ENCODE measurements at places on chromosomes 13 and 19.

DNA sequence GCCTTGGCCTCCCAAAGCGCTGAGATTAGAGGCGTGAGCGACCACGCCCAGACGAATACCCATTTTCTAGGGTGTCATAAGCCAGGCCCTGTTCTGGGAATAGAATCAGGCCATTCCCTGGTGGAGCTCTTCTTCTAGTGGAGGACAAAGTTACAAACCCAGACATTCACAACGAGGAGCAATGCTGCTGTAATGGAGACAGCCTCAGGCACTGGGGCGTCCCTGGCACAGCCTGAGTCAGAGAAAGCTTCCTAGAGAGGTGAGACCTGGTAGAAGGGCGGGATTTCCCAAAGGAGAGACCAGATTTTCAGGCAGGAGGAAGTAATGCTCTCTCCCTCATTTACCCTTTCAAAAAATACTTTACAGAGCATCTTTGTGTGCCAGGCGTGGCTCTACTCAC is 12.7 kb downstream of the PRKCG start:
- no peak for DNase-seq

DNA sequence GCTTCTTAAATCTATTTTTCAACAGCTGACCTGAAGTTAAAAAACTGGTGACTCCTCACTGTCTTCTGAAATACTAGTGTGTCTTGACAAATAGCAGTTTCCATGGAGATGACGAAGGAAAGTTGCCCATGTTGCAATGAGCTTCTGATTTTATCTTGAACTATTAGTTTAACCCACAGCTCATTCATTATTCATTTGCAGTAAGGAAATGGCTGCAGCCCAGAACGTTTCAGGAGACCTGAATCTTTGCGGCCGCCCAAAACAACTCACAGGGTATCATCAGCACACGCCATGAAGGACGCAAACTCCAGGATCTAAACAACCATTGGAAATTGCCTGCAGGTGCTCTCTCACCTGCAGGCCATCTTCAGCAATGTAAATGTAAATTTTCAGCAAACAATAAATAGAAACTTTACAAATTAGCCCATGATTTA is 142.5 kb downstream of the DCLK1 start:
- no peak for DNase-seq

DNA sequence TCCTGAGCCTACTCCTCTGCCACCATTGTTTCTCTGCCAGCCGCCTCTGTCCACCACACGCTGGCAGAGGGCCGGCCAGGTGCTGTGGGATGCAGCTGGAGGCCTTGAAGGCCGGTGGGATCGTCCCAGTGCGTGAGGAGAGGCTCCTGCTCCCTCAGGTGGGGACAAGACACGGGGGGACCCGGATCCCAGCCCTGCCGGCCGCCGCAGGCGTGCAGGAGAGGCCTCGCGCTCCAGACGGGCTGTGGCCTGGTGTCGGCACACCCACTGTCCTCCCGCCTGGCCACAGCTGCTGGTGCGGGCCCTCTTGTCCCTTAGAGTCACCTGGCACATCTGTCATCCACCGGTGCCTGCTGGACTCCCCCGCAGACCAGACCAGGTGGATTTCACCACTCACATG is 18.1 kb upstream of the GNA15 start:
- DNase-seq, result no peak

GRCh38 chr13:23790577-23791170 is 98.5 kb downstream of the MIPEP start:
- DNase-seq, result no peak

GRCh38 chr19:11208561-11209471 is 11.5 kb upstream of the KANK2 start:
- DNase-seq, result no peak

DNA sequence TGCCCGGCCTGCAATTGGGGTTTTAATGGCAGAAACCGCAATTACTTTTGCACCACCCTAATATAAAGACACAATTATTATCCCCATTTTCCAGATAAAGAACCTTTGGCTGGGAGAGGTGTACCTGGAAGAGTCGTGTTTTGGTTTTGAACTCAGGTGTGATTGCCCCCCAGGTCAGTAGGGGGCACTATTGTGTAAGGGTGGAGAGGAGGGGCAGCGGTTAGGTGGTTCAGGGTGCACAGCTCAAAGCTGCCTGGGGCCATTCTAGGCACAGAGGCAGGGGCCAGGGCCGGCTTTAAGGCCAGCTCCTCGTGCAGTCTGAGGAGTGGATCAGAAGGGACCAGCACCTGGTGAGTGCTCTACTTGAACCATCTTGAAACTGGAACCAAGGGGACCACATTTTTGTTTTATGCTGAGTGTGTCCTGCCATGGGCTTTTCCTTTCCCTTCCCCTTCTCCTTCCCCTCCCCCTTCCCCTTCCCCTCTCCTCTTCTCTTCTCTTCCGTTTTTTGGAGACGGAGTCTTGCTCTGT is 5.8 kb upstream of the FCGRT start:
- peak; percentile 53 for DNase-seq

- DNase-seq, result peak; percentile 35
Observed at GRCh38 chr19:35249146-35249847, 495 bp downstream of the LSR start.

GRCh38 chr13:93398167-93399035 is 171.8 kb downstream of the GPC6 start:
- no peak for DNase-seq

DNA sequence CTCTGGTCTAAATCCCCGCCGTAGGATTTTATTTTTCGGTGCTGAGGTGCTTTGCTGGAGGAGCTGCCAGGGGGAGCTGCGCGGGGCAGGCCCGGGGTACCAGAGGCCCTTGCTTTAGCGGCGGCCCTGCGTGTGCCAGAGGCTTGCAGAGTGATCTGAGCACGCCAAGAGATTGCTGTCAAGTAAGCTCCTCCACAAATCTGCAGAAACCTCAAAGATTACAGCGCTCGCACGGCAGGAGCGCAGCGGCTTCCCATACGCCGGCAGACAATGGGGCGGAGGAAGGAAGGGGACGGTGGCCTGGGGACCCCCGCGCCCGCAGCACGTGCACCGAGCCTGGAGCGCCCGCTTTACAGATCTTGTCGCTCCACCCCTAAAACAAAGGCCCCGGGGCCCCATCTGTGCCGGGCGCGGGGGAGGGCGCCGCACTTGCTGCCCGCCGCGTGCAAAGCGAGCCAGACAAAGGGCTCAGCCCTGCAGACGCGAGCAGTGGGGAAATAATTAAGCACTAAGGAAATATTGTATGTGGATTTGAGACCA is 9.1 kb upstream of the C19orf12 start:
- no peak for DNase-seq

DNA sequence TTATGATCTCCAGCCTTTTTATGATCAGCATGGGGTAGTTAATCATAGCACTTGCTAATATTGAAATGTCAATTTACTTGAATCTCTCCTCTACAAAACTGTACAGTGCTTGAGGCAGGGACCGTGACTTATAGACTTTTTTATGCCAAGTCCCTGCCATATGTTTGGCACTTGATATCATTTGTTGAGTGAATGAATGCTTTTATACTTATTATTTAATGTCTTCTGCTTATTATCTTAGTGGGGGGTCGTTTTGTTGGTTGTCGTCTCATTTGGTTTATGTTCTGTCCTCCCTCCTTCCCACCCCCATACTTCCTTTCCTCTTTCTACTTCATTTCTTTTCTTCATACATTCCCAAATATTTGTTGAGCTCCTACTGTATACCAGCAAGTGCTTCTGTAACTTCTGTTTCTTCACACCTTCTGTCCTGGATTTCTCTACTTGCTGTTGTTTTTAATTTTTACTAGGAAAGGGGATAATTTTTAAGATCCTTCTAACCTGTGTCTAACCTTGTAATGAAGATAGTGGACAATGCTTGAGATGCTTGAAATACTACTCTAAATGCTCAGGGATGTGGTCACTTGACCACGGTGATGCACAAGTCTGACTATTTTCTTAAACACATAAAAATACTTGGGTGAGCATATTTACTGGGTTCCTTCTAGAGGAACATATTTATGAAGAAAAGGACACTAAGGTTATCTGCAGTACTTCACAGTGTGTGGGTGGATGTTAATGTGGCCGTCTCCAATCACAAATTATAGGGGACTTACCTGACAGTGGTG is 223.8 kb downstream of the TDRD3 start:
- DNase-seq, result no peak

DNA sequence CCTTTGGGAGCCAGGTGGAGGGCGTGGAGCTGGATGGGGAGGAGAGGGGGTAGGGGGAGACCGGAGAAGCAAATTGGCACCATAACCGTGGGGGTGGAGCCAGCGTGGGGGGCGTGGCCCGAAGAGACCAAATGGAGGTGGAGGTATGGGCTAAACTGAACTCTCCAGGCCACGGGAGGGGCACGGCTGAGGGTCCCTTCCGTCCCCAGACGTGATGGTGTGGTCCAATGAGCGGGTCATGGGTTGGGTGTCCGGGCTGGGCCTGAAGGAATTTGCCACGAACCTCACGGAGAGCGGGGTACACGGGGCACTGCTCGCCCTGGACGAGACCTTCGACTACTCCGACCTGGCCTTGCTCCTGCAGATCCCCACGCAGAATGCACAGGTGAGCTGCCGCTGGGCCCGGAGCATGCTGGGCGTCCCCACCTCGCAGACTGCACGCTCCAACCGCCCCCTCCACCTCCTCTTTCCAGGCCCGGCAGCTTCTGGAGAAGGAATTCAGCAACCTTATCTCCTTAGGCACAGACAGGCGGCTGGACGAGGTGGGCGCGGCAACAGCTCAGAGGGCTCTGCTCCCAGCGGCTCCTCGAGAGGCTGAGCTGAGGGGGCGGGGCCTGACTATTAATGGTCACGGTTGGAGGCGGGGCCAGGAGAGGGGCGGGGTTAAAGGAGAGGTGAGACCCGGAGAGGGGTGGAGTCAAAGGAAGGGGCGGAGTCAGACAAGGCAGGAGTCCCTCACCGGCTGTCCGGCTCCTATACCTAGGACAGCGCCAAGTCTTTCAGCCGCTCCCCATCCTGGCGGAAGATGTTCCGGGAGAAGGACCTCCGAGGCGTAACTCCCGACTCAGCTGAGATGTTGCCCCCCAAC is 6.2 kb downstream of the HRC start:
- DNase-seq, result peak; percentile 72
